Activated CD4-positive, alpha-beta memory T cell treated with anti-CD3 and anti-CD28 coated beads for 36 hours (primary cell): ENCODE measurements at places on chromosomes 1 and 21. TPM values are rescaled to one million over a fixed set of nuclear protein-coding genes. Genes with fewer than 3 reads are reported as not detected.

DNA sequence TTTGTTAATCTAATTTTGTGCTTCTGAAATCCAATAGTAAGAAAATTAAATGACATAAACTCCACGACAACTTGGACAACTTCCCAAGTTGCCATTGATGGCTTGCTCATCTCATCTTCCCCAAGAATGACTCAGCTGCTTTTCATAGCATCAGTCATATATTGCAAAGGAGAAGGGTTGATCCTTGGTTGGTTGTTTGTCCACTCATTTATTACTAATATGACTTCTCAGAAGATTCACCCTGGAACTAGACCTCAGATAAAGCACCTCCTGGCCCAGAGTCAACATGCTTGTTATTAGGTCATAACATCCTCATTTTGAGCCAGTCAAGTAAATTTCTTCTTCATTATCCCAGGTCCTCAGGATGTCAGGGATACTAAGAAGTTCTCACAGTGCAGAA, 2.3 kb upstream of the LCE3D start:
- no peak for DNase-seq

DNA sequence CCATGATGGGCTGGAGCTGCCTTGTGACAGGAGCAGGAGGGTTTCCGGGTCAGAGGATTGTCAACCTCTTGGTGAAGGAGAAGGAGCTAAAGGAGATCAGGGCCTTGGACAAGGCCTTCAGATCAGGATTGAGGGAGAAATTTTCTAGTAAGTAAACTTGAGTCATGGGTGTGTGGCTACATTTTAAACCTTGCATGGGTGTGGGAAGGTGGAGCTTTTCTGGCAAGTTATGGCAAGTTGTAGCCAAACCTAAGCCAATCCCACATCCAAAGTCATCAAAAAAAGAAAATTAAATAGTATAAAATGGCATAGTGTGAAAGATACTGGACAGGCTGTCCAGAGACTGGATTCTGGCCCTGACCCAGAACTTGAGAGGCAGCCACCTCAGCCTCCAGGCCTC, 39.8 kb upstream of the HSD3B1 start:
- DNase-seq: no peak

DNA sequence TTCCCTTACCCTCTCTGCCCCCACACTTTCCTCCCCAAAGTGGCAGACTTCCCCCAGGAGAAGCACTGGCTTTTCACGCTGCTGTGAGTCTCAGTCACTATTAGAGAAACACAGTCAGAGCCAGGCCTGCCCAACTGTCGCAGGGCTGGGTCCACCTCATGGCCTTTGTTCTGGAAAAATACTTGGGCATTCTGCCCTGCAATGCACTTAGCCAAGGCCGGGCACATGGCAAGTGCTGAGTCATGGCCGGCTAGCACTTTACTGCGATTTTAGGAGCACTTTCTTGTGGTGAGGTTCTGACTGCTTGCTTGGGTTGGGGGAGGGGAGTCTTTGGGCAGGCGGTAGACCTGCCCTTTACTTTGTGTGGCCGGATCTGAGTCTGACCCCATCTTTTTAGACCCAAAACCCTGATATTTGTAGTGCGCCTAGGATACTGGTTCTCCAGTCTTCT, 7.7 kb downstream of the EPHX1 start:
- DNase-seq: no peak

DNA sequence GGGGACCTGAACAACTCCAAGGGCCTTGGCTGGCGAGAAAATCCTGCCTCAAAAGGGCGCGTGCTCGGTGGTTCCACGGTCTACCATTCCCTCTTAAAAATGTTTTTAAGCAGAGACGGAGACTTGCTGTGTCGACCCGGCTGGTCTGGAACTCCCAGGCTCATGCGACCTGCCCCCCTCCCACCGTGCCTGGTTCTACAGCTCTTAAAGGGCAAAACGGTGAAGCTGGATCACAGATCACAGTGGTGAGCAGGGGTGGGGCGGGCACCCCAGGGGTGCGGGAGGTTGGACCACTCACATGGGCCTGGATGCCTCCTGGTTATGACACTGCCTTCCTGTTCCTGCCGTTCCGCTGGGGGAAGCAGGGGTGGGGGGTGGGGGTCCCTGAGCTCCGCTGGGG, 4.2 kb upstream of the C1orf159 start:
- DNase-seq: no peak

Gene BARHL2
- total RNA-seq: not detected

- no peak for DNase-seq
These were observed 24.7 kb upstream of the ADGRB2 start for GRCh38 chr1:31788825-31789256.

DNA sequence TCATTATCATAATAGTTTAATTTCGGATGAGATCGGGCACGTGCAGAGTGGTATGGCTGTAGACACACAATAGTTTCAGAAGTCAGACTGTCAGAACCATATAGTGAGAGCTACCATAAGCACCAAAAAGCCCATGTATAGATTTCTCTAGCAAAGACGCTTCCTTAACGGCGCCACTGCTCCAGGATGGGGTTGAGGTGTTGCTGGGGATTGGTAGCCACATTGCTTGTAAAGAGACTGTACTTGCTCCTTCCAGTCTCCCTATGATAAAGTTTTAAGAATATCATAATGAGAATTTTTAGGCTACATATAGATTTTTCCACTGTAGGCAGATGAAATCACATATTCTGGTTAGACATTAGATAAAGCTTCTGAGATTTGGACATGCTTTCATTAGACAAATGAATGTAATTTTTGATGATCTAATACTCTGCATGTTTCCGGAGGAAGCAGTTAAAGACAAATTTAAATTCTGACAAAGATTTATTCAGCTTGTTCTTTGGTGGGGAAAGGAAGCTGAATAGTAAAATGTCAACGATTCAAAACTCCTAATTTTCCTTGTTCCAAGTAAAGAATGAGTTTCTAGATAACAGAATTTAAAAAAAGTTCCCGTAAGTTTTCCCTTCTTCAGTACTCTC, 77.7 kb downstream of the MAP3K7CL start:
- no peak for DNase-seq

GRCh38 chr1:56436912-56437417, 142.4 kb downstream of the PLPP3 start:
- no peak for DNase-seq
